Hippocampal formation (tissue), 2 donors: ENCODE measurements at places on chromosomes 12 and 14.

DNA sequence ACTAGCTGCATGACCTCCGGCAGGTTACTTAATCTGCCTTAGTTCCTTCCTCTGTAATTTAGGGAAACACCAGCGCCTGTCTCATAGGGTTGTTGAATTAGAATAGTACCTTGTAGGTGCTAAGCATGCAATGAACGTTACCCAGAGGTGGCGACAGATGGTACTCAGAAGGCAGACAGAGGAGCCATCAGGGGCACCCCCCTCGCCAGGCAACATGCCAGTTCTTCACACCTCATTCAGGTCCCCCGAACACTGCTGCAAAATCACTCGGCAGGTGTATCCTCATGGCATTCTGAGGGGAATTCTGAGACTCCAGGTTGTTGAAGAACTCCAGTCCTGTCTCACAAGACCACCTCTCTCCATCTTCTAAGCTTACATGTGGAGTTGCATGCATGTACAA lies 10.1 kb downstream of the ISM2 start:
- no peak for DNase-seq

- no peak for DNase-seq
Measured at GRCh38 chr12:52256584-52256935, 17.9 kb upstream of the KRT86 start.

GRCh38 chr14:80428171-80428570 lies 216.9 kb upstream of the DIO2 start:
- DNase-seq, result no peak

DNA sequence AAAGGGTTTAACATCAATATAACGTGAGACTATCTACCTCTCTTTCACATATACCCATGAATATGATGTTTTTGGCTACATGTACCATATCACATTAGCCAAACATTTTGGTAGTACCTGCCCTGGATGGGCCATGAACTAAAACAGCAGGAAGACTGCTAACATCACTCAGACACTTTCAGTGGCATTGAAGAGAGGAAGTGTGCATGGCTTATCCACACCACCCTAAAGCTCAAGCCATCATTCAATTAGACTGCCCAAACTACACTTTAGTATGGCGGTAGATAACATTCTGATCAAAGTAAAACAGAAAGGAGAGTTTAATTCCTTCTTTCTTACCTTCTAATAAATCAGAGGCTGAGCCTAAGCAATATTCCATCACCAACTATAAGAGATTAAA lies 103.0 kb downstream of the PEBP1 start:
- no peak for DNase-seq

DNA sequence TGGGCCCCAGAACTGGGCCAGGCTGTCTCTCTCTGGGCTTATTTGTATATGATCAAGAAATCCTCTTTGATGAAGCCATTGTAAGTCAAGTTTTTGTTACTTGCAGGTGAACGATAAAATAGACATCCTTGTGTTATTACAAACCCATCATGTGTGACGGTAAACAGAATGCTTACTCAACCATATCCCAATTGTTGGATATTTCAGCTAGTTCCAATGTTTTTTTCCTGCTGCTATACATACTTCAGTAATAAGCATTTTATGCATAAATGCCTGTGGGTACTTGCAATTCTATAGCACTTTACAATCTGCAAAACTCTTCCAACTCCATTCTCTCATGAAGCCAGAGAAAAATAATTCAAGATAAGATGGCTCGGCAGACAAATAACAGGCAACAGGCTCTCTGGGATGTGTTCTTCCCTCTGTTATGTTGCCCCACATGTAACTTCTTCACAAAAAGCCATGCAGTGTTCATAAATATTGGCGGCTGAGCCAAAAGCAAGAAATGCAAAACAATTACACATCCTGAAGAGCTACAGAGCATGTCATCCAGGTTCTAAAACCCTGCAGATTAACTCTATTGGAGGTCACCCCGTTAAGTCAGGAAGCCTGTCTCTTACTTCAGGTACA lies 69.5 kb downstream of the CLMN start:
- DNase-seq, result no peak

DNA sequence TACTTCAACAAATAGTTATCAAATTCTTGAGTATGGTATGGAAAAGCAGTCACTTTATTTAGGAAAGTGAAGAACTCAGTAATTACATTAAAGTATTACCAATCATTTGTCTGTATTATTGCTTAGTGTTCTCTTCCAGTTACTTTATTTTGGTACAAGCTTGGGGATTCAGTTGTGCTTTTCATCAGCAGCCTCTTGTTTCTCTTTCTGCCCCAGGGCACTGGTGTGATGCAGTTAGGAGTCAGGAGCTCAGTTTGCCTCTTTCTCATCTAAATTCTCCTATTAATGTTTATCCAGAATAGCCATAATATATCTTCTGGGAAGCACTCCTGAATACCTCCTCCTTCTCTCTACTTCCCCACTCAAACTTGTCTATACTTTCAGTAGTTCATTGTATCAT lies 25.7 kb downstream of the PMCH start:
- no peak for DNase-seq

GRCh38 chr12:114001511-114002340 lies 35.6 kb upstream of the RBM19 start:
- no peak for DNase-seq

- DNase-seq, result no peak
Measured at GRCh38 chr12:6355491-6356373, 13.9 kb upstream of the TNFRSF1A start.

- no peak for DNase-seq
Measured at GRCh38 chr12:115946867-115947695, 330.4 kb downstream of the MED13L start.
